ENCODE measurements at places on chromosomes 1 and 21.

GRCh38 chr1:20411196-20411980, 74.6 kb downstream of the CAMK2N1 start:
- no peak for DNase-seq

GRCh38 chr1:58895082-58895481, 111.2 kb upstream of the JUN start:
- no peak for DNase-seq

GRCh38 chr1:184567637-184568036, 180.8 kb downstream of the C1orf21 start:
- DNase-seq: no peak

GRCh38 chr1:109876617-109877316, 33.9 kb upstream of the CSF1 start:
- DNase-seq: no peak

- no peak for DNase-seq
Observed at GRCh38 chr1:92944901-92945747, 16.1 kb downstream of the DIPK1A start.

DNA sequence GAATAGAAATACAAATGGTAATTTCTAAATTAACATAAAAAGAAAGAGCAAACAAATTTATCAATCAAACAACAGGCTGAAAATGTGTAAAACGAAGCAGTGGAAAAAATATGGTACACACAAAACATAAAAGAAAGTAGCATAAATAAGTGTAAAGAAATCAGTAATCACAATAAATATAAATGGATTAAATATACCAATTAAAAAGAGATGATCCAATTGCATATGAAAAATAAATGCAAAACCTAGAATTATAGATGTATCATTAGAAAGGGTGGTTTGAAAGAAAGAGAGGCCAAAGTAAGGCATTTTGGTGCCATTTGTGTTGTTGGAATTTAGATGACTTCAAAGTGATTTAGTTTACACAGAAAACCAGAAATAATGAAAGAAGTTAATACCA, 202.2 kb downstream of the PTBP2 start:
- no peak for DNase-seq

GRCh38 chr1:174964972-174965361, 34.8 kb upstream of the CACYBP start:
- DNase-seq: no peak

DNA sequence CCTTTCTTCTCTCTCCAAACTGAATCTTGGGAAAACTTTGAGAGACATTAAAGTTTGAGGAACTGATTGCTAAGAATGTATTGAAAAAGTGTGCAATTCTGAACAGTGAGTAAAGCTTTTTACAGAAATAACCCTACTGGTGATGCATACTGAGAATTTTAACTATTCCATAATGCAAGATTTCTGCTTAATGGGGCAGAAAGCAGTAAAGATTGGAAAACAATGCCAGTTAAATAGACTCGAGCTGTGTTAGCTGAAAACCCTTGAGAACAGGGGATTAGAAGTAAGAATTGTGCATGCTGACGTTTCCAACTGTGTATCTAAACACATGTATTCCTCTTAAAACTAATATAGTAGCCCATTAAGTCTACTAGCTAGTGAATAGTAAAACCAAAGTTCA, 1500.2 kb upstream of the PRMT6 start:
- DNase-seq: no peak

DNA sequence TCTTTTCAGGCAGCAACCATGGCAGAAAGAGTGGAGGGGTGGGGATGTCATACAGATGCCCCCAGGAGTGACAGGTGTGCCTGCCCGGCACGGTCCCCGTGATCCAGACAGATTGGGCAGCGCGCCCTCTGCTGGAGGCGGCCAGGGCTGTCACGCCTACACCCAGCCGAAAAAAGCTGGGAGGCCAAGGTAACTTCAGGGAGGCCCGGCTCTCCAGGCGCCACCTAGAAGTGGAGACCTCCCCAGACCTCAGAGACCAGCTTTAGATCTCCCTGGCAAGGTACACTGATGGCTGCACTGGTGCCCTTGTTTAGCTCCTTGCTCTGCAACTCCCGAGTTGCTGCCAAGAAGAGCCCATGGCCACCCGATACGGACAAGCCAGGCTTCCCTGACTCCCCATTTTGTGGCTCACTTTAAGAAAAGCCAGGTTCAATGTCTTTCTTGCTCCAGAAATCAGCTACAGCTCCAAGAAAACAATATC, 6.6 kb downstream of the GOLT1A start:
- peak; percentile 71 for DNase-seq

GRCh38 chr1:109299558-109300343, 7.1 kb downstream of the MYBPHL start:
- peak; percentile 31 for DNase-seq

- DNase-seq: no peak
Observed at GRCh38 chr1:24732186-24732885, 12.9 kb upstream of the CLIC4 start.

DNA sequence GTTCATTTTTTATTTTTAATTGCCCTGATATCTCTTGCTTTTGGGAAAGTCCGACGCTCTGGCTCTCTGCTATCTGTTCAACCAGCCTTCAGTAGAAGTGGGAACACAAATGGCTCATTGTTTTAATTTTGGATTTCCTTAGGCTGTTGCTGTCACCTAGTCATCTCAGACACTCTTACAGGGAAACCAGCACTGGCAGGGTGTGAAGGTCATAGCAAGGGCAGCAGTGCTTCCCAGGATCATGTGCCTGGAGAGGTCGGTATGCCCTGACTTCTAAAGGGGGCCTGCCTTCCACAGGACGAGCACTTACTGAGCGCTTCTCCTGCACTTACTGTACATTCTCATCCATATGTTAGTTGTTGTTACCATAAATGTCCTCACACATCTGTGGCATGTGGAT, 224.2 kb downstream of the DISC1 start:
- DNase-seq: no peak

DNA sequence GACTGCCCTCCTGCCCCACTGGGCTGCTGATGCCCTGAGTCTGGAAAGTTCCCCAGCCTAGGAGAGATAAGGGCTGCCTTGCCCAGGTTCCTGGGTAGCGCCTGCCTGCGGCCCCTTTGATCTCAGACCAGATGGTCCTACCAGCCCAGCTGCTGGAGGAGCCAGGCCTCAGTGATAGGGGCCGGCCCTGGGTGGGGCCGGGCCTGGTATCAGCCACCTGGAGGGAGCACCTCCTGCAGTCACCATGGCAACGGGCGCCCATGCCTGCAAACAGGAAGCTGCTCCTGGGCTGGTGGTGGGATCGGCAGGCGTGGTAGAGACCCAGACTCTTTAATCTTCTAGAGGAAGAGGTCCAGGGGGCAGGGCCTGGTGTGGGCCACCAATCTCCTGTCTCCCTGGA, 119.7 kb upstream of the WNT4 start:
- no peak for DNase-seq

- no peak for DNase-seq
Observed at GRCh38 chr1:46583494-46583893, 20.6 kb downstream of the MKNK1 start.

- no peak for DNase-seq
Observed at GRCh38 chr1:54331091-54331772, 75.0 kb downstream of the SSBP3 start.

All from cerebellum (tissue), 4 donors.